ENCODE measurements at places on chromosomes 1 and 21. TPM values are rescaled to one million over a fixed set of nuclear protein-coding genes. Genes with fewer than 3 reads are reported as not detected.

DNA sequence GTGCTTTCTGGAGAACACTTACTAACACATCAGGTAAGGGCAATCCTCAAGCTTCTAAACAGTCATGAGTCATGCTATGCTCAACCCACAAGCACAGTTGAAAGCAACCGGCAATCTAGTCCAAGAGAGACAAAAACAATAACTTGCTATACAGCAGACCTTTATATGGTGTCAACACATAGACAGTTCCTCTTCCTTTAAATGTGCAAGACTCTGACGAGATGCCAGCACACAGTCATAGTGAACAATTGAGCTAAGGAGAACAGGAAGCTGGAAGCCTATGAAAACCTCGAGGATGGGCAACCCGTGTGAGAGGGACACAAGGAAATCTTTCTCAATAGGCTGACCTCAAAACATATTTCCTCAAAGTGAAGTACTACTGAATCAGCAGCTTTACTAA lies 5.3 kb downstream of the ADIPOR1 start:
- H3K4me1 ChIP-seq: peaks cover 54% of the 10 kb centered on the region
- no peaks in the 10 kb centered on the region for H3K27me3 ChIP-seq
- H3K4me3 ChIP-seq: no peak overlapping the region
- H3K27ac ChIP-seq: peak overlapping the region; percentile 5
- peak; percentile 68 for DNase-seq

GRCh38 chr1:79478160-79478559 lies 471.6 kb upstream of the ADGRL4 start:
- no peaks in the 10 kb centered on the region for H3K4me1 ChIP-seq
- H3K36me3 ChIP-seq: no peaks in the 10 kb centered on the region
- H3K27me3 ChIP-seq: no peaks in the 10 kb centered on the region
- no peak overlapping the region for H3K27ac ChIP-seq
- H3K4me3 ChIP-seq: no peak overlapping the region

GRCh38 chr1:40712997-40713396 lies 21.5 kb downstream of the NFYC start:
- H3K4me1 ChIP-seq: peaks cover 77% of the 10 kb centered on the region
- peaks cover 14% of the 10 kb centered on the region for H3K36me3 ChIP-seq
- H3K27ac ChIP-seq: peak overlapping the region; percentile 75
- H3K27me3 ChIP-seq: no peaks in the 10 kb centered on the region
- no peak for DNase-seq

DNA sequence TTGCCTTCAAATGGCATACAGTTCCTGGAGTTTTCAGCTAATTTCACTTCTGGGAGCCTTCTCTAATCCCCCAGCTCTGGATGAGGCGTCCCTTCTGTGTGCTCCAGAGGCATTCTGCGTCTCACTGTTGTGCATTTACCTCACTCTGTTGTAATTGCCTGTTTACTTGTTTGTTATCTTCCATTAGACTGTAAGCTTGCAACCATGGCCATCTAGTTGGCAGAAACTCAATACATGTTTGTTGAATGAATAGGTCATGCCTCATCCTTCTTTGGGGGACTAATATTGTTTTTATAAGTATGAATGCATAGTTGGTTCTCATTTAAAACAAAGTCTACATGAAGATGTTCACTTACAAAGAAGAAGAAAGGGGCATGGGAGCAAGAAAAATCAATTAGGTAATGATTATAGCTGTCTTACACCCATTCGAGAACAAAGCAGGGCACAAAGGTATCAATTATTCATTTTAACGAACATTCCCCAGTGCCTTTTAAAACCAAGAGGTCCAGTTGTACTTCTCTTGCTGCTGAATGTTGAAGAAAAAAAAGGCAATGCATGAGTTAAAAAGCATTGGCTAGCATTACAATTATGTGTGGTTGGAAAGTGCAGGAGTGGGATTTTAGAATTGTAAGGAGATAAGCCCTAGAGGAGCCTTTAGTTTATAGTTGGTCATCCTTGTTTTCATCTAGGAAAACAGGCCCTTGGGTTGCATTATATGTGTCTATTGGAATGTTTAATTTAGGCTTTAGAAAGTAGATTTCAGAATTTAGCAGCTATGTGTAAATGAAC lies 6.0 kb downstream of the RGL1 start:
- no peak overlapping the region for H3K4me3 ChIP-seq
- H3K27ac ChIP-seq: no peak overlapping the region
- H3K36me3 ChIP-seq: no peaks in the 10 kb centered on the region
- no peak for DNase-seq
- no peaks in the 10 kb centered on the region for H3K27me3 ChIP-seq

DNA sequence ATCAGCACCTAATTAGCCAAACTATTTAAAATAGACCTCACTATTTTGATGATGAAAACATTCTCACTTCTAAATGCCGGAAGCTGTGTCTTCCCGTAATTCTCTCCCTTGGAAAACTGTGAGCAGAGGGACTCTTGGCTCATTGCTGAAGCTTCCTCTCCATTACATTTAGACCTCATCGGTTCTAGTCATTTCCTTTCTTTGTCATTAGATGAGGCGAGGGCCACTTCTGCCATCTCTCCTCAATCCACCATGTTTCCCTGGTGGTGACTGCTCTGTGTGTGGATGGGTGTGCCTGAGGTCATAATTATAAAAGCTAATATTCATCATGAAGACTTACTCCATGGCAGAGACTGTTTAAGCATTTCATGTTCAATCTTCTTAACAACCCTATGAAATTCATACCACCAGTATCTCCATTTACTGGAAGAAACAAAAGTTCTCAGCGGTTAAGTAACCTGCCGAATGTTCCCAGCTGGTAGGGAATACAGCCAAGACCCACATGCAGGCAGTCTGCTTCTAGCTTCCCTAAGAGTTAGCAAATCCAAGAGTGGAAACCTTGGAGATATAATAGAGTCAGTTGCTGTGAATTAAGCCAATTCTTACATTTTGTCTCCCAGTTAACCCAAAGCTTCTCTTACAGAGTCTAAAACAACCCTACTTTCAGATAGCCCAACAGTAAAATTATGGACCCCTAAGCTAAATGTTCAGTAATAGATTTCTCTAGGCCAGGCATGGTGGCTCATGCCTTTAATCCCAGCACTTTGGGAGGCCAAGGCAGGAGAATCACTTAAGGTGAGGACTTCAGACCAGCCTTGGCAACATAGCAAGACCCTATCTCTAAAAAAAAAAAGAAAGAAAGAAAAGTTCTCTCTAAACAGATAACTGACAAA lies 156.2 kb downstream of the ZBTB18 start:
- H3K27me3 ChIP-seq: no peaks in the 10 kb centered on the region
- H3K4me1 ChIP-seq: no peaks in the 10 kb centered on the region
- no peak overlapping the region for H3K4me3 ChIP-seq
- H3K27ac ChIP-seq: peak overlapping the region; percentile 21
- no peak for DNase-seq
- H3K36me3 ChIP-seq: no peaks in the 10 kb centered on the region

GRCh38 chr21:35120631-35121180 lies 71.6 kb upstream of the RUNX1 start:
- H3K36me3 ChIP-seq: no peaks in the 10 kb centered on the region
- no peak overlapping the region for H3K4me3 ChIP-seq
- H3K27me3 ChIP-seq: no peaks in the 10 kb centered on the region
- H3K4me1 ChIP-seq: no peaks in the 10 kb centered on the region

DNA sequence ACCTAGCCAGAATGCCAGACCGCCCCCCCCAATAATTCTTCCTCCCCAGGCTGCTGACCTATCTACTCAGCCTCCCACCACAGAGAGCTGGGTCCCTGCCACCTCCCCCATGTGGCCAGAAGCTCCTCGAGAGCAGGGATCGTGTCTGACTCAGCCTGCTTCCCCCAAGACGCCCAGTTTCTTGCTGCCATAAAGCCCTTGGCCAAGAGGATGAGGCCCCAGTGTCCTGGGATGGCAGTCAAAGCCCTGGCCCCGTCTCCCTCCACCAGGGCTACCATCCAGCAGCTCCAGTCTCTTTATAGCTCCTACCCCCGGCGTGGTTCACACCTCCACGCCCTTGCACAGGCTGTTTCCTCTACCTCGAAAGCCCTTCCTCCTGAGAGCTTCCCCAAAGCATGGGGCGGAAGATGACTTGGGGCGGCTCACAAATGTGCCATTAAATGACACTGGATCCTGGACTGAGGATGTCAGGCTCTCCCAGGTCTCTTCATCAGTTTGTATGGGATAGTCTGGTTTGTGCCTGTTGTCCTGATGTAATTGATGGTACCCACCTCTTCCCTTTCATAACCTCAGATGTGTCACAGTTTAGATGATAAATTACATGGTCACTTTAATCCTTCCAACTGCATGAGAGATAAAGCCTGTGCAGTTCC lies 13.2 kb downstream of the ADGRB2 start:
- no peaks in the 10 kb centered on the region for H3K4me1 ChIP-seq
- no peak for DNase-seq
- H3K27me3 ChIP-seq: no peaks in the 10 kb centered on the region
- no peaks in the 10 kb centered on the region for H3K36me3 ChIP-seq
- H3K27ac ChIP-seq: peak overlapping the region; percentile 31
- H3K4me3 ChIP-seq: no peak overlapping the region

DNA sequence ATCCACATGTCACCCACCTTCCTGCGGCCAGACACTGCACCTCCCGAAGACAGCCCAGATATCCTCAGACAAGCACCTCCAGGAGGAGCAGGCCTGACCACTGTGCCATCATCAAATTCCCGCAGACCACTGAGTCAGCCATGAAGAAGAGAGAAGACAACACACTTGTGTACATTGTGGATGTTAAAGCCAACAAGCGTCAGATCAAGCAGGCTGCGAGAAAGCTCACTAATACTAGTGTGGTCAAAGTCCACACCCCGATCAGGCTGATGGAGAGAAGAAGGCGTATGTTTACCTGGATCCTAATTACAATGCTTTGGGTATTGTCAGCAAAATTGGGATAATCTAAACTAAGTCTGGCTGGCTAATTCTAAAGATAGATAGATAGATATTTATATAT lies 41.4 kb upstream of the BECN2 start:
- no peak for DNase-seq
- H3K4me3 ChIP-seq: no peak overlapping the region
- no peaks in the 10 kb centered on the region for H3K36me3 ChIP-seq
- no peaks in the 10 kb centered on the region for H3K4me1 ChIP-seq

GRCh38 chr21:35232545-35233176 lies 183.6 kb upstream of the RUNX1 start:
- H3K4me3 ChIP-seq: no peak overlapping the region
- no peak overlapping the region for H3K27ac ChIP-seq
- no peak for DNase-seq

DNA sequence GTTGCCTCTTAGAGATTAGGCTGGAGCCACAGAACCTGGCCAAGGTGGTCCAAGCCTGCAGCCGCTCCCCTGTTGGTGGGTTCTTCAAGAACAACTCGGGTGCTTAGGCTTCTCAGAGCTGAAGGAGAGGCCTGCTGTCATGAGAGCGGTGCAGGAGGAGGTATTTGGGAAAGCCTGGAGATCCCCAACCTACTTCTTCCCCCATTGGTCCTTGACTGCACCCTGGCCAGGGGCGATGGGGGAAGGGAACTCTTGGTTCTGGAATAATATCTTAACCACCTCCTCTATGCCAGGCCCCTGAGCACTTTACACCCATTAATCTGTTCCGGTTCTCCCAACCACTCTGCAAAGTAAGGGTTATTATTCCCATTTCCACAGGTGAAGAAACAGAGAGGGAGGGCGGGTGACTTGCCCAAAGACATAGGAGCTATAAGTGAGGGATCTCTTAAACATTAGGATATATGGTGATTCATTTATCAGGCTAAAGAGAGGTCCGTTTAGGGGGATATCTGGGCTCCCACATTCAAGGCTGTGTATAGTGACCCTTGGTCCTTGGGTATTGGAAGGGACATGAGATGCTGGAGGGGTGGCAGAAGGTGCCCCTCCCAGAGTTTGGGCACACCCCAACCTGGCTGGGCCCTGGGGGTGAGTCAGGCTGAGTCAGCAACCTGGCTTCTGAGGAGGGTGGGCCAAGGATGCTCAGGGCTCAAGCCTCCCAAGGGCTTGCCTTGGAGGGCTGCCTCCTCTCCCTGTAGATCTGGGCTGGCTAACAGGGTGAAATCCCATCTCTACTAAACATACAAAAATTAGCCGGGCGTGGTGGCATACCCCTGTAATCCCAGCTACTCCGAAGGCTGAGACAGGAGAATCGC lies 5.2 kb downstream of the TRNP1 start:
- DNase-seq: no peak
- no peaks in the 10 kb centered on the region for H3K27me3 ChIP-seq
- H3K4me3 ChIP-seq: no peak overlapping the region
- no peaks in the 10 kb centered on the region for H3K4me1 ChIP-seq

GRCh38 chr21:34807146-34807880 lies 138.5 kb downstream of the CLIC6 start:
- H3K27ac ChIP-seq: no peak overlapping the region
- no peaks in the 10 kb centered on the region for H3K36me3 ChIP-seq
- H3K4me3 ChIP-seq: no peak overlapping the region
- H3K4me1 ChIP-seq: no peaks in the 10 kb centered on the region

GRCh38 chr1:183730886-183731573 lies 73.9 kb upstream of the RGL1 start:
- H3K4me3 ChIP-seq: no peak overlapping the region
- H3K27ac ChIP-seq: no peak overlapping the region
- DNase-seq: no peak
- H3K36me3 ChIP-seq: no peaks in the 10 kb centered on the region
- H3K27me3 ChIP-seq: no peaks in the 10 kb centered on the region

GRCh38 chr1:207861442-207862177 lies 49.3 kb downstream of the CD34 start:
- H3K27ac ChIP-seq: peak overlapping the region; percentile 4
- no peak overlapping the region for H3K4me3 ChIP-seq
- peak; percentile 57 for DNase-seq
- H3K4me1 ChIP-seq: peaks cover 78% of the 10 kb centered on the region
- peaks cover 8% of the 10 kb centered on the region for H3K36me3 ChIP-seq

DNA sequence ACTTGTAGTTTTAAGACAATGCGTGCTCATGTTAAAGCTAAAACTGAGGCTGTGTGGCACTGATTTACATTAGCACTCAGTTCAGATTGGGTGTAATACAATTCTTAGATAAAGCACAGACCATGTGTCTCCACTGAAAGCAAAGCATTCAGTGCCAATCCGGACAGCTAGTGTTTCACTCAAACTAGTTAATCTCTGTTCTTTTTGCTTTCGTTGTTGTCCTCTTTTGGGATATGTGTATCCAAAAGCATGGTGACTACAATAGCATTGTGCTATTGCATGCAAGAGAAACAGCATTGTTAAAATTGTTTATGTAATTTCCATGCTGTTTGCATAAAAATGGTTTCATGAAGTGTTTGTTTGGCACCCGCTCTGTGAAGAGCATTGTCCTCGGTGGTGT lies 54.6 kb downstream of the F3 start:
- H3K4me1 ChIP-seq: no peaks in the 10 kb centered on the region
- no peaks in the 10 kb centered on the region for H3K27me3 ChIP-seq
- no peak for DNase-seq
- H3K4me3 ChIP-seq: no peak overlapping the region
- H3K27ac ChIP-seq: no peak overlapping the region

The LRRC53 gene
- not detected for total RNA-seq

The PADI2 gene
- total RNA-seq: 0.63 TPM

The SLC45A3 gene
- 2.6 TPM for total RNA-seq

The ERICH3 gene
- total RNA-seq: not detected

The CLDN19 gene
- total RNA-seq: not detected

The STXBP3 gene
- 27.7 TPM for total RNA-seq

All from right atrium auricular region (tissue), 2 donors.